Foreskin keratinocyte (primary cell): ENCODE measurements at places on chromosomes 5 and 9. TPM values are rescaled to one million over a fixed set of nuclear protein-coding genes. Genes with fewer than 3 reads are reported as not detected.

Gene RNF44
- 12.5 and 15.3 TPM in 2 replicates for total RNA-seq

Gene ZSWIM6
- 6.4 and 6.8 TPM in 2 replicates for total RNA-seq

Gene PCDHGA7
- under 0.01 and 0.17 TPM in 2 replicates for total RNA-seq

Gene FOXD4L5
- total RNA-seq = 0.03 and 0.07 TPM in 2 replicates

Gene PCDHGA1
- total RNA-seq = 0.04 TPM in 1 of 2 replicates, not detected in the other

Gene ARL14EPL
- not detected in 2 replicates for total RNA-seq

Gene SLC34A1
- total RNA-seq = not detected in 2 replicates

DNA sequence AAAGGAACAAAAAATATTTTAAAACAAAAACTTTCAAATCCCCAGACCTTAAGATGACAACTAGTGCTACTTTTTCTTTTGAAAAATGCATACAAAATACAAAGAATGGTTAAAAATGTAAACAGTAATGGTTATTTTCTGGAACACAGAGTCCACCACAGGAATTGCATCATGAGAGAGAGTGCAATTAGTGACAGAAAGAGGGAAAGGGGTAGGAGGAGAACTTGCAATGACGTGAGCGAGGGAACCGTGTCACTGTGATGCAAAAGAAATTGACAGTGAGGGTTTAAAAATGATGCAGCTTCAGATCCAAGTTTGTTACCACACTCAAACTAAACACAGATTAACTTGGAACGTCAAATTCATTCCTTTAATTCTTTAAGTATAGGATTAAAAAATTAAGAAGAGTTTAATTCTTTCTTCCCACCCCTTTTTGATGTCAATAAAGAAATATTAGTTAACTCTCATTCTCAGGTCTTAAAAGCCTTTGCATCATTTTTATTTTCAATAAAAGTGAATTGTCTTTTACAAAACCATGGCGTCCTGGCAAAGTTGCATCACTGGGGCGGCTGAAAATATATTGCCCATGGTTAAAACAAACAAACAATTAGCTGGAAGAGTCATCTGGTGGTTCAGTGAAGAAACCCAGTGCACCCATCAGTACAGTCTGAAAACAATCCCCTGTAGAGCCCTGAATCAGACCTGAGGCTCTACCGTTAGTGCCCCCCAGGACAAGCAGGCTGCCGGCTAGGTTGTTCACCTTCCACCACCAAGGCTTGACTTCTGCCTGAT lies 39.5 kb downstream of the MACROH2A1 start:
- no peak for DNase-seq

DNA sequence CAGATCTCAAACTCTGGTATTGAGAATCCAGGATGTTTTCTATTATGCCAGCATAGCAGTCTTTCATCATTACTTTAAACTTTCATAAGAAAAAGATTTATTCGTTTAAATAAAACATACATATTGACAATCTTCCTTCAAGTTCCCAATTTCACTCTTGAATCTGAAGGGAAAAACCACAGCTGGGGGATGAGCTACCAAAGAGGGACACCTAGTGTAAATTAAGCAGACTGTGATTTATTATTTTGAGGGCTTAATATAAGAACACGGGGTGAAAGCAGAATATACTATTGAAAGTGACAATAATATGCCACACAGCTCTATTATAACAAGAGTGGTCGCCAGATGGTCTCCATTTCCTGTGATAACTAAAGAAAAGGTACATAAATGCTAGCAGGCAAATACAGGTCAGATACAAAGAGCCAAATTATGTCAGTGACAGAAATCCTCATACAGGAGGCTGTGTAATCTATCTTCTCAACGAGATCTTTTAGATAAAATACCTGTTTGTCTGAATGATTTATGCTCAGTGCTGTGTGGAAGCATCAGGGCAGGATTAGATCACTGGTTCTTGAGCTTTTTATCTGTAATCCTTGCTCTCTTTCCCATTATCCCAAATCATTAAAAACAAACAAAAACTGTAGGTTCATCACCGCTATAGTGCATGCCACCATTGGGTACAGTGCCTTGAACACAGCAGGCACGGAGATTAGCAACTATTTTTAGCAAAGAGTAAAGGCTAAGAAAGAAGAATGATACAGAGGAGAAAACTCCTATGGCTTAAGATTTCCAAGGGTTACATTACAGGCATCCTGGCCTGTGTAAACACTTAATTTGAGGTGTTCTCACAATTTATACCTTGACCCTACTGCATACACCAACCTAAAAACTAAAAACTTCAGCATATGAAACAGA lies 116.6 kb downstream of the DROSHA start:
- no peak for DNase-seq

- peak; percentile 55 for DNase-seq
Measured at GRCh38 chr9:2574203-2574602, 47.4 kb upstream of the VLDLR start.

DNA sequence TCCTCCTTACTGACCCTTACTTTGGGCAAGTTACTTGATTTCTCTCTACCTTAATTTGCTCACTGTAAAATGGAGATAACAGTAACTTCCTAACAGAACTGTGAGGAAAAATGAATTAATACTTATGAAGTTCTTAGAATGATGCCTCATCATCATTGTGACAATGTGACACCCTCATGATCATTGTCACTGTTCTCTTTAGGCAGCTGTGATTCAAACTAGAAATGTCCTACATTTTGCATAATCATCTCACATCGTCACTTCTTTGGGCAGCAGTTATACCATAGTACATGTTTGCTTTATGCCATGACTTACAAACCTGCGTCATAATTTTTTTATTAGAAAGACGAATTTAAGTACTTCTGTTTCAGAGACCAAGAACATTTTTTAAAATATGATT lies 9.7 kb downstream of the SLC30A5 start:
- no peak for DNase-seq

DNA sequence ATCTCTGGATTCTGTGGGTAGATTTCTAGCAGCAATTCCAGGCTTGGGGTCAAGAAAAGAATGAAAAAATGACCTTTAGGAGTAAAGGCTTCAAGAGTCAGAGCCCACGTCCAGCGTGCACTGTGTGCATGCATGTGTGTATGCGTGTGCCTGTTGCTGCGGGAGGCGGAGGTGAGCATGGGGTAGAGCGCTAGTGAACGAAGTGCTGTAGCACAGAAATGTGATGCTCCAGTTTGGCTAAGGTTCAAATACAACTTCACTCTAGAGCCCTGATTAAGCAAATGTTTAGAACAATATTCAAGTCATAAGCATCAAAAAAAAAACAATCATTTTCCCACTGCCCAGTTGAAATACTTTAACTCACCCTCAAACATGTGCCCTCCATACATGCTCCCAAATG lies 403.9 kb downstream of the ZNF608 start:
- no peak for DNase-seq

GRCh38 chr9:10396615-10397014 lies 216.2 kb downstream of the PTPRD start:
- no peak for DNase-seq

GRCh38 chr5:167008705-167009104 lies 1282.7 kb upstream of the WWC1 start:
- DNase-seq = no peak

- DNase-seq = no peak
Measured at GRCh38 chr5:155193483-155194107, 180.0 kb downstream of the KIF4B start.

- DNase-seq = no peak
Measured at GRCh38 chr9:119956111-119956510, 586.9 kb upstream of the BRINP1 start.

- DNase-seq = no peak
Measured at GRCh38 chr5:28862860-28863196, 1824.4 kb upstream of the CDH9 start.

DNA sequence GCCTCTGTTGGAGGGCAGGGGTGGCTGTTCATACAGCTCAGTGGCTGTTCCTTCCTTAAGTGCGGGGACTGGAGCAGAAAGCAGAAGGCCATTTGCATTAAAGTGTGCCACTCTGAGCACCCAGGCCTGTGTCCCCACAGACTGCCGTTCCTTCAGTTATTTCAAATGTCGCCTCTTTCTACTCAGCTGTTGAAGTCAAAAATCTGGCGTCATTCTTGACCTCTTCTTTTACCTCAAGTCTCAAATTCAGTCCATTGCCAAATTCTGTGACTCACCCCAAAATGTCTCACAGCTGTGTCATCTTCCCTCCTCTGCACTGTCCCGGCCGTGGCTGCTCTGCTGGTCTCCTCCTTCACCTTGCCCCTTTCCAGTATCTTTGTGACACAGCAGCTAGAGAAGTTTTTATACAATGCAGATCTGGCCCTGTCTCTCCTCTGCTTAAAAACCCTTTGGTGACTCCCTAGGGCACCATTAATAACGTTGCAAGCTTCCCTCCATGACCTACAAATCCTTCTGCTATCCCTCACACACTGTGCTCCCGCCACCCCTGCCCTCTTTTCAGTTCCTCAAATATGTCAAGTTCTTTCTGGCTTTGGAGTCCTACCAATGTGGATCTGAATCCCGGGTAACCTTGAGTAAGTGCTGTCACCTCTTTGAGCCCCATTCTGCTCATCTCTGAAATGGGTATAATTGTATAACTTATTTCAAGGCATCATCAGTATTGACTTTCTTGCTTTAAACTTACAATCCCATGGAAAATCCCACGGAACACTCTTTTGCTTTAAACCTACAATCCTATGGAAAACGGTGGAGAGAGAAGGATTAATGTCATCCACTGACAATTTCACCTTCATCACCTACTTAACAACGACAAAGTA lies 98.3 kb upstream of the BOD1 start:
- no peak for DNase-seq

DNA sequence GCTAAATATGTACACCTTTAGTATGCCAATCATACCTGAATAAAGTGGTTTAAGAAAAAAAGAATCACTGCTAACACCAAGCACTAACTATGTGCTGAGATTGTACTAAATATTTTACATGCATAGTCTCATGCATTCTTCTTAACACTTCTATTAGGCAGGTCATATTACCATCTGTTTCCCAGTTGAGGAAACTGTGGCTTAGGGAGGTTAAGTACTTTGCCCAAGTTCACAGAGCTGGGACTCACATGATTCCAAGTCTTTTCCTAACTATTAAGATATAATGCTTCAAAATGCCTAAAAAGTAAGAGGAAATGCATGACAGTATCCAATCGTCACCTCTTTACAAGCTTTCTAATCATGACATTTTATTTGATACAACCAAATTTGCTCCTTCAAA lies 69.2 kb upstream of the PLPP6 start:
- no peak for DNase-seq

GRCh38 chr5:142397178-142397577 lies 72.4 kb upstream of the SPRY4 start:
- no peak for DNase-seq

DNA sequence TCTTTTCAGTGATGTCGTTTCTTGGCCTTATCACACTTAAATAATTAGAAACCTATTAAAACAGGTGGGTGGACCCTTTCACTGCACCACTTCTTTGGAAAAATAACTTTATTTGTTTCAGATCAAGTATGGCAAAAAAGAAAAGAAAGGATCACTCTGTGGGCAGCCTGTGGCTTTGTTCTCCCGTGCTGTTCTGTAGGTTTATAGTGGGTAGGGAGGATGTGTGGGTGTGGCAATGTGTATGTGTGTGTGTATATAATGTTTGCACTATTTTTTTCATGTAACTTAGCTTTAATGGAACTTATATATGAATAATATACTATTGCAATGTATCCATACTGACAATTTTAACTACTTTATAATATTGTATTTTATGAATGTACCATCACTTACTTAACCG lies 85.9 kb downstream of the ACTBL2 start:
- no peak for DNase-seq

DNA sequence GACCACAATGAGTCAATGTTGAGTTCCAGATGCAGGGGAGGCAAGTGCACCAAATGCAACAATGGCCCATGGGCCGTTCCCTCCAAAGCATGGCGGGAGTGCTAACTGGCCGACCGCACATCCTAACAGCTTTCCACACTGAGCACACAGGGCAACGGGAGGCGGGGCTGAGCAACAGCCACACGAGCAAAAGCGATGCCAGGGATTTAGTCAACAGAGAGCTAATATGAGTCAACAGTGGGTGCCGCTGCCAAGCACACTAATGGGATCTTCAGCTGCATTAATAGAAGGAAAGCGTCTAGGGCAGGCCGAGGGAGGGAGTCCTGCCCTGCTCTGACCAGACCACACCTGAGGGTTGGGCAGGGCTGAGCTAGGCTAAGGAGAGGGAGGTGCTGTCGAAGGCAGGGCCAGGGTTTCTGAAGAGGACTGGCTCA lies 4.6 kb downstream of the EPB41L4B start:
- DNase-seq = peak; percentile 94

DNA sequence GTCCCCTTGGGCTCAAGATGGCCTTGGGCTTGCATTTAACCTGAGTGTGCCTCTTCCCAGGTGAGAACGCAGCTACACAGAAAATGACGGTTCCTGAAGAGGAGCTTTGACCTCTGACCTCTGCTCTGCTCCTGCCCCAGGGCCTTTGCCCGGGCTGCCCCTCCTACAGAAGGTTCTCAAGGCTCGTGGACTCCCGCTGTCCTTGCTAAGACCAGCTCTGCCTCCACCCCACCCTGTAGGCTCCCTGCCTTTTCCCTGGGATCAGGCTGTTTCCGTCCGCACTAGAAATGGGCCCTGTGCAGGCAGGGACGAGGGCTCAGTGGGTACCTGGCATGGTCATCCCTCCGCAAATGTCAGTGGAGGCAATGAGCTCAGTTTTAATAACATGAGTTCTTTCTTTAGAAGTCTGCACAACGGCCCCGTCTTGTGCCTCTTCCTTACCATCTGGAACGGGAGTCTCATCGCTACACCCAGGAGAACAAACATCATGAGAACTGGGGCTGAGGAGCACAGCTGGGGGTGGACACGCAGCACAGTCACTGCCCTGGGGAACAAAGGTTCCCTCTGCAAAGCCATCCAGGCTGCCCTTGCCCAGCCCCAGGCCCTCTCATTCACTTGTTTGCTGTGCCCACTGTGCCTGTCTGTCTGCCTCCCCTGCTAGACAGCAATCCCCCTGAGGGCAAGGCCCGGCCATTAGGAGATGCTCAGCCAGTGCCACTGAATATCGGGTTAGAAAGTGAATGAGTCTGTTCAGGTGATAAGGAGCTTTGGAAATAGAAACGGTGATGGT lies 26.7 kb upstream of the LPCAT1 start:
- no peak for DNase-seq

GRCh38 chr5:146653560-146653959 lies 137.6 kb upstream of the GPR151 start:
- no peak for DNase-seq

DNA sequence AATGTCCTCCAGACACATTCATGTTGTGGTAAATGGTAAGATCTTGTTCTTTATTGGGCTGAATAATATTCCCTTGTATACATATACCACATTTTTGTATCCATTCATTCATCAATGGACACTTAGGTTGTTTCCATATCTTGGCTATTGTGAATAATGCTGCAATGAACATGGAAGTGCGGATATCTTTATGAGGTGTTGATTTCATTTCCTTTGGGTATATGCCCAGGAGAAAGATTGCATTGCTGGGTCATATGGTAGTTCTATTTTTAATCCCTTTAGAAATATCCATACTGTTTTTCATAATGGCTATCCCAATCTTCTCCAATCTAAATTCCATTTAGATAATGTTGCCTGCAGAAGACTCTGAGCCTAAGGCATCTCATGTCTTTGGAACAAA lies 78.0 kb upstream of the TNC start:
- no peak for DNase-seq

GRCh38 chr9:114372921-114373448 lies 14.8 kb downstream of the AKNA start:
- no peak for DNase-seq

- DNase-seq = no peak
Measured at GRCh38 chr9:75896193-75896592, 5.7 kb downstream of the PCSK5 start.

- DNase-seq = no peak
Measured at GRCh38 chr9:89639367-89639795, 34.6 kb downstream of the GADD45G start.

- DNase-seq = peak; percentile 75
Measured at GRCh38 chr9:35732800-35733541, 505 bp downstream of the CREB3 start.
